ENCODE measurements at places on chromosomes 2 and 18.
A peak's percentile ranks its signal among the peaks of the same experiment; 100 is the strongest.

GRCh38 chr2:197079832-197080555 lies 153.5 kb upstream of the PGAP1 start:
- DNase-seq = no peak

DNA sequence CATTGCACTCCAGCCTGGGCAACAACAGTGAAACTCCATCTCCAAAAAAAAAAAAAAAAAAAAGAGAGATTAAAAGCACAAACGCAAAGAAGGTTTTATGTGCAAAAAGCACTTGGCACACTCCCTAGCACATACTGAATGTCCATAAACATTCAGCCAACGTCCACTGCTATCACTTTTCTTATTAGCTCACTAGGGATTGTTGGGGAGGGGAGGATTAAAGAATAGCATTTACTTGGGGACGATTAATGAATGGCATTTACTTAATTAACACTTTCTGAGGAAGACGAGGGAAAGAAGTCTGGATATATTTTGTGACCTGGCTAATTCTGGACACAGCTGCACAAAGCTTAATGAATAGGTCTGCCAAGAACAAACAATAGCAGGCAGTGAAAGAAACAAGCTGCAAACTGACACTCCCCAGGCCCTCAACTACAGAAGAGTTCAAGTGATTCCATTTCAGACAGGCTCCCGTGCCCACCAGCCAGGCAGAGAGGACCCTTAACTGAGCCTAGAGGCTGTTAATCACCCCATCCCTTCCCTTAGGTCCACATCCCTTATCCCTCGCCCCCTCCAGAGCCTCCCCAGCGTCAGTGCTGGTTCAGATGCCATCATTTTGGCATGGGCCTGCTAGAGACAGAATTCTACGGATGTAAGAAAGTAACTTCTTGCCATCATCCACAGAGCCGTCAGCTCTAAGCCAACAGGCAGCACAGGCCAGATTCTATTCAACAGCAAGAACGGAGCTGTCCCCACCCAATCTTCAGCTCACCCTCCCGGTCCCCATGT lies 7.4 kb downstream of the CYB5A start:
- DNase-seq = peak; percentile 95

GRCh38 chr2:199819746-199820145 lies 31.2 kb downstream of the FTCDNL1 start:
- DNase-seq = no peak

DNA sequence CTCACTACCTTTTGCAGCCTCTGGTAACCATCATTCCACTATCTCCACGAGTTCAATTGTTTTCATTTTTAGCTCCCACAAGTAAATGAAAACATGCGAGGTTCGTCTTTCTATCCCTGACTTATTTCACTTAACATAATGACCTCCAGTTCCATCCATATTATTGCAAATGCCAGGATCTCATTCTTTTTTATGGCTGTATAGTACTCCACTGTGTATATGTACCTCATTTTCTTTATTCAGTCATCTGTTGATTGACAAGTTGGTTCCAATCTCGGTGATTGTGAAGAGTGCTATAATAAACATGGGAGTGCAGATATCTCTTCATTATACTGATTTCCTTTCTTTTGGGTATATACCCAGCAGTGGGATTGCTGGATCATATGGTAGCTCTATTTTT lies 16.9 kb downstream of the IL1RN start:
- no peak for DNase-seq

DNA sequence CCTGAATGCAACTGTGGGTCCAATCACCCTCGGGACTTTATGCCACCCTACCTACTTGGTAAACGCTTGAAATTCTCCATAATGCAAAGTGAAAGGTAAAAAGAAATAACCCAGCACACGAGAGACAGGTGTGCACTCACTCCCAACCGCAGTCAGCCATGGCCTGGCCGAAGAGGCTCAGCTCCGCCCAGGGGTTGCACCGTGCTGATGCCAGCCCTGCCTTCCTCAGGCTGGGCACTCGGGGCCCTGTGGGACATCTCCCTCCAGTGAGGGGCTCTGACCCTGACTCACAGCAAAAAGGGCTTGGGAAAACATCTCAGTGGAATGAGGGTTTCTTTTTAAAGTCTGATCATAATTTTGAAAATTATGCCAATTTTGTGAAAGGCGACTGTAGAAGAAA lies 13.3 kb downstream of the SLC66A2 start:
- no peak for DNase-seq

GRCh38 chr18:11823545-11823944 lies 27.7 kb upstream of the CHMP1B start:
- DNase-seq = no peak

- DNase-seq = no peak
These were observed at the start of gene PIEZO2 for GRCh38 chr18:11149441-11150270. PIEZO2 (minus strand) TSS chr18:11149569; CDS start chr18:11148588, 981 bp downstream.

- no peak for DNase-seq
These were observed 27.4 kb downstream of the PPP1CB start for GRCh38 chr2:28779001-28779400.

DNA sequence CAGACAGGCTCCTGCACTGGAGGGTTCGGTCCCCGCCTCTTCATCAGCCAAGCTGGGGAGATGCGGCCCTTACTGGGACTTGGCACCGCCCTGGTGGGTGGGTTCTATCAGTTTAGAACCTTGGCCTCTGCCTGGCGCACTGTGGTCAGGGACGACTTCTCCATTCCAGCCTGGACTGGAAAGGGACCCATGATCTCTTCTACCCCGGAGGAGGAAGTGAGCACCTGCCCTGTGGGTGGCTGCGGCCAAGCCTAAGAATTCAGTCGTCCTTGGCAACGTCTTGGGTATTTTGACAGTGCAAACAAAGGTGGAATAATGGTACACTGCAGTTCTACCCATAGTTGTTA lies 106.9 kb upstream of the CD302 start:
- DNase-seq = no peak

DNA sequence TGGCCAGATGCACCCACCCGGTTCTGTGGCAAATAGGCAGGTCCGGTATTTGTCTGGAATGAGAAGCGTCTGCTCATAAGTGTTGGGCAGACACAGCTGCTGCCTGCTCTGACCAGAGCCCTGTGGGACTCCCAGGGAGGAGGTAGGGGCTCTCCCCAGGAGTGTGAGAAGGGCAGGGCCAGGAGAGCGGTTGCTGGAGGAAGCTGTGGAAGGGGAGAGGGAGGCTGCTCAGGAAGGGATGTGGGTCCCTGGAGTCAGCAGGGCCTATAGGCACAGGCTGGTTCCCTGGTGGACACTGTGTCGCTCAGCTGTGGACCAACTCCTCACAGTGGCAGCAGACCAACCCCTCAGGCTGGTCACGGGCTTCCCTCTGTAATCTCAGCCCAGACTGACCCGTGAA lies 109.2 kb downstream of the DYSF start:
- no peak for DNase-seq

DNA sequence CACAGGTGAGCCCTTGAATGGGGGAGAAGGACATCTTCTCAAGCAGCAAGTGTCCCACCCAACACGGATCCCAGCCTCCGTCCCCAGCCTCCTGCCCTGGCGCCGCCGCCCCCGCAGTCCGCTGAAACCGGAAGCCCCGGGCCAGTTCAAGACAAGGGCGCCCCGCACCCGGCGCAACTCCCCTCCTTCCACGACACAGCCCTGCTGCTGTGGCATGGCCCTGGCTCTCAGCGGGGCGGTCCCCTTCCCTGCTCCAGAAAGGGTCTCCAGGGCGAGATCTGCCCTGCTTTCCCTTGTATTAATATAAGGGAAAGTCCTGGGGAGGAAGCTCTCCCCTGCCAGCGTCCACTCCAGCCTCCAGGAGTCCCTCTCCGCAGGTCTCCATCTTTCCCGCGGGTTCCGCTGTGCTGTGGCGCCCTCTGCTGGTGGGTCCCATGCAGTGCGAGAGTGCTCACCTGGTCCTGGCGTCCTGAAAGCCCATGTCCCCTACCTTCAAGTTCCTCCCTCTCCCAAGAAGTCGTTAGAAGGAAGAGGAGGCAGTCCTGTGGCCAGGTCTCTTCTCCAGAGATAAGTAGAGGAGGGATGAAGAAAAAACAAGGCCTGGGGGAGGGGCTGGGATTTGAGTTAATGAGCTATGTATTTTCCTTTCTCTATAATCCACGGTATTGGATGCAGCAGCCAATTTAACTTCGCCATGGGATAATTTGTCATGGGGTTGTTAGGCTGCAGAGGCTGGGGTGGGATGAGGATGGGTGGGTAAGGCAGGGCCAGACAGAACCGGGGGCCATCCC lies 176.0 kb downstream of the SMAD2 start:
- peak; percentile 51 for DNase-seq

DNA sequence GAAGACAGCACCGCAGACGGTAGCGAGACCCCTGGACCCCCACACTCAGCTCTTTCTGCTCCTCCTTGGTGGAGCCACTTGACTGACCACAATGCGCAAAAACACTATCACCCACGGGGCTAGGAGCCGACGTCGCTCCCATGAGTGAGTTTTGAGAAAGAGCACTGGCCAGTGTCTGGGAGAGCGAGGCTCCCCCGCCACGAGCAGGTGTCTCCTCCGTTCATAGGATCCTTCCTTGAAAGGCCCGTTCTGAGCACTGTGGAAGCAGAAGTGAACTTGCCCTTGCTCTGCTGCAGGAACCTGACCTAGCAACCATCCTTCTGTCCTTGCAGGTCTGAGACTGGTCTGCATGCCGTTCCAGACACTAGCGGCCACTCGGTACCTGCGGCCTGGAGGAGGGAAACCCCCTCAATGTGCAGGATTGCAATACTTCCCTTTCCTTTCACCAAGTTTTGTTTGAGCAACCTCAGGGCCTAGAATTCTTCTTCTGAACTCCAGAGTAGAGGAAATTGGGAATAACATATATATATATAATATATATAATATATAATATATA lies 12.9 kb upstream of the ZNF516 start:
- DNase-seq = no peak

- no peak for DNase-seq
These were observed 339.8 kb downstream of the DYSF start for GRCh38 chr2:71792926-71793761.

DNA sequence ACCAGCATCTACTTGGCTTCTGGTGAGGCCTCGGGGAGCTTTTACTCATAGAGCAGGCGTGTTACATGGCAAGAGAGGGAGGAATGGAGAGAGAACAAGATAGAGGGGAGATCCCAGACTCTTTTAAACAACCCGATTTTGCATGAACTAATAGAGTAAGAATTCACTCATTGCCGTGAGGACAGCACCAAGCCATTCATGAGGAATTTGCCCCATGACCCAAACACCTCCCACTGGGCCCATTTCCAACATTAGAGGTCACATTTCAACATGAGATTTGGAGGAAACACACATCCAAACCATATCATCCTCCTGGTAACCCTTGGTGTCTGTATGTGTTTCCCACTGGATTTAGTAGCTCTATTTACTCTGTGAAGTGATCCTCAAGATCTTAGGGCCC lies 249.9 kb upstream of the SP5 start:
- DNase-seq = no peak

DNA sequence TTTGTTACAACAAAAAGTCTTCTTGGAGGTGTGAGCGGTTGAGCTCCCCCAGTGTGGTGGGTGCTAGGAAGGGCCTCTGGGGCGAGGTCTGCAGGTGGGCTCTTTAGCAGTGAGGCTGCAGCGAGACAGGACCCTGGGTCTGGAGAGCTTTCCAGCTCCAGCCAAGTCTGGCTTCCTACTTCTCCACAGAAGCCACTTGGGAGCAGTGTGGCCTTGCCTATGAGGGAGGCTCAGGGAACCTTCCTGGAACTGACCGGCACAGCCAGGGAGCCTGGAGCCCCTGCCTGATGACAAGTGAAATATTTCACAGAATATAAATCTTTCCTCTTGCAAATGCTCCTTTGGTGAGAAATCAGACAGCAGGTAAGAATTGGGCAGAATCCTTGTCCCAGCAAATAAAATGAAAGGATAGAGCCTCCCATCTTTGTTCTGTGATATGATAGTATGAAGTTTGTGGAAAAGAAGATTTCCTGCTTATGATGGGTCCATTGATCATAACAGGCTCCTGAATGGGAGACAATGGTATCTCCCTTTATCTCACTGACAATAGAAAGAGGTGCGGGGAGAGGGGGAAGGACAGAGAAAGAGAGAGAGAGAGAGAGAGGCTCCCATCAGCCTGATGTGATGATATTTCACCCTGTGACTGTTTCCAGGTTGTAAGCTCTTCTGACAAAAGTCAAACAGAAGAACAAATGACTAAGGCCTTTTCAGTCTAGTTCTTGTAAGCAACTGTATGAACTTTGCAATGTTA lies 289.8 kb upstream of the SPRED2 start:
- no peak for DNase-seq

GRCh38 chr18:6505498-6505875 lies 90.8 kb upstream of the L3MBTL4 start:
- DNase-seq = no peak

- no peak for DNase-seq
These were observed 64.0 kb upstream of the ACKR3 start for GRCh38 chr2:236505648-236506047.

DNA sequence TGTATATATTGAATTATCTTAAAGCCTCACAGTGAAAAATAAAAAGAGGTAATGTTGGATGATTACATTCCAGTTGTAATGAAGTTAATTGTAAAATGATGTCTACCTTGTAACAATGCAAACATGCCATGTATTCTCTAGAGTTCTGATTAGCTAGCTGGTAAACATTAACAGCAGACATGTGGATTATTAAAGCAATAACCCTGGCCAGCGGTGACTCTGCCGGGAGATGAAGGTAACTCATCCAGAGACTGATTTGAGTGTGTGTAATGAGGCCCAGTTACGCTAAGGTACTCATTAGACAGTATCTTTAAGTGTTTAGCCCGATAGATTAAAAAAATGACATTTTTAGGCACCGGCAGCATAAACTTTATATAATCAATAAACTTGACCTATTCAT lies 79.6 kb upstream of the REV1 start:
- peak; percentile 6 for DNase-seq

DNA sequence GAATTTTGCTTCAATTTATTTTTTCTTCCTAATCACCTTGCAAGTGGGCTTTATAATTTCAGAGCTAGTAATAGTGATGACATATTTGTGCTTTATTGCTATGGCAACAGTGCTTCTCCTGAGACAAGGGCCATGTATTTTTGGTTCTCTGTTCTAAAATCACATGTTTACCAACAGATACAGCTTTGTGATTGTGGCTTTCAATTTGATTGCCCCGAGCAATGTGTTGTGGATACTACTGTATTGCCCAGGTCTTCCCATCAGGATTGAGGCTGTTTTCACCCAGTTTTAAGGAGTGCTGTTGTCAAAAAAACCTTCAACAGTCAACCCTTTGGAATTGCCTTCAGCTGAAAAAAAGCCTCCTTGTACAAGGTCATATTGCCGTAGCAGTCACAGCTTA lies 841.4 kb upstream of the VRK2 start:
- no peak for DNase-seq

- DNase-seq = no peak
These were observed 42.4 kb upstream of the AKAIN1 start for GRCh38 chr18:5239447-5239846.

GRCh38 chr2:178419123-178419522 lies 31.9 kb downstream of the PRKRA start:
- no peak for DNase-seq

- DNase-seq = no peak
These were observed 31.4 kb downstream of the QPCT start for GRCh38 chr2:37375741-37376288.

Measured in NCI-H1092 treated with DMSO at 0.1 percent for 48 hours (cell line).